ENCODE measurements at places on chromosomes 13 and 19. TPM values are rescaled to one million over a fixed set of nuclear protein-coding genes. Genes with fewer than 3 reads are reported as not detected.

- no peak for DNase-seq
These were observed 8.2 kb downstream of the SMIM24 start for GRCh38 chr19:3471954-3472655.

GRCh38 chr13:38348861-38349389 is 726 bp upstream of the UFM1 start:
- DNase-seq = peak; percentile 39

DNA sequence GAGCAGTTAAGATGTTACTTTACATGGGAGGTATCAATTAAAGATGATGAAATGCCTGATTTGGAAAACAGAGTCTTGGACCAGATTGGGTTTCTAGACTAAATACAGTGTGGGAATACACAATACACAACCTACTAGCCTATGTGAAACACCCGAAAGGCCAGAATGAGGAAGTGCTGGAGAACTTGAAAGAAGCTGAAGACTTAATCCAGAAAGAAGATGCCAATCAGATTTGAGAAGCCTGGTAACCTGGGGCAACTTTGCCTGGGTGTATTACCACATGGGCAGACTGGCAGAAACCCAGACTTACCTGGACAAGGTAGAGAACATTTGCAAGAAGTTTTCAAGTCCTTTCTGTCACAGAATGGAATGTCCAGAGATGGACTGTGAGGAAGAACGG is 43.2 kb downstream of the N4BP2L1 start:
- DNase-seq = no peak

The NDUFS7 gene
- 265 TPM for polyA plus RNA-seq

DNA sequence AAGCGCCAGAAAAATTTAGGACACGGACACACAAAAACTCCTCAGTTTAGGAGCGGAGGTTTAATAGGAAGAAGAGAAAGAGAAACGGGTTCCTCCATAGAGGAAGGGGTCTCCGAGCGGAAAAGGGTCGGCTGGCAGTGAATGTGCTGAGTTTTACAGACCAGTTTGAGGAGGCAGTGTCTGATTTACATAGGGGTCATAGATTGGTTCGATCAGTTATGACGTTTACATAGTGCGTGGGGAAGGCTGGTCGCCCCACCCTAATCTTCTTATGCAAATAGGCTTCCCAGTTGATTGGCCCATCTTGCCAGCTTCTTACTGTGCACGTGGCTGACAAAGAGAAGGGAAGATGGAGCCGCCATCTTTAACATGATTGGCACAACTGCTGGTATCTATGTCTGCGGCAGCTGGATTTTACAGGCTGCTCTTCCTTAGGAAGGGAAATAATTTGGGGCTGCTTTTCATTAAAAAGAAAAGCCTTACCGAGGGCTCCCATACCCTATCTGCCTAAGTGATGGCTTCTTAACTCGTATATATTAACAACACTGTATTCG is 1.2 kb upstream of the ZNF225 start:
- peak; percentile 56 for DNase-seq

The CNN1 gene
- 42.2 TPM for polyA plus RNA-seq

DNA sequence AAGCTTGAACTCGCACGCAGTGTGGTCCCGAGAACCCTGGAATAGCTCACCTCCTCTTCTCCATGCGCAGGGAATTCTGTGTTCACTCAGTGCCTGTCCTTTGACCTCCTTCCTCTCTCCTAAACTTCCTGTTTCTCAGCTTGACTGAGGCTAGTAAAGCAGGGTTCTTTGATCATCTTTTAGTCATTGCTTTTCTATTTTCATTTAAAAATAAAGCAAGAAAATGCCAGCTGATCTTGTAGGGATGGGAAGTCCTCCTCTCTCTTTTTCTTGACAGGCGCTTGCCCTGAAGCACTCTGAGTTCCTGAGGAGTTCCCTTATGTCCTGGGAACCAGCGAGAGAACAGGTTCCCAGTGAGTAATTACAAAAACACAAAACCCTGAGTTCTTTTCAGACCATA is 62.8 kb downstream of the ARHGEF7 start:
- DNase-seq = no peak

The ADGRE3 gene
- not detected for polyA plus RNA-seq

GRCh38 chr13:85601526-85601925 is 197.7 kb downstream of the SLITRK6 start:
- no peak for DNase-seq

DNA sequence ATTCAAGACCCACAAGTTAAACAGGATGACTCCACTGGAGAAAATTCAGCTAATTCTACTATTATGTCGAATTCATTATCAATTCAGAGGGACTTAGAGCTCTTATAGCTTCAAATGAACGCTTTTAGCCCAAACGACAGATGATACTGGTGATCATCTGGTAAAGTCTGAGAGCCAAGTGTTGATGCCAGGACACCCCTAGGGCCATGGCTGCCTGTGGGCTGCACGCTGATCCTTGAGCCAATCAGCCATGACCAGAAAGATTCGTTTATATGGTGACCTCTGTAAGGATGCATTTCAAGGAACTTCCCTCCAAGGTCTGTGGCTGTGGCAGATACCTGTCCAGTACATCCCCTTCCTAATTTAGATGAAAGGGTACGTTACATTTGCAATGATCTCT is 10.9 kb downstream of the MEDAG start:
- no peak for DNase-seq

DNA sequence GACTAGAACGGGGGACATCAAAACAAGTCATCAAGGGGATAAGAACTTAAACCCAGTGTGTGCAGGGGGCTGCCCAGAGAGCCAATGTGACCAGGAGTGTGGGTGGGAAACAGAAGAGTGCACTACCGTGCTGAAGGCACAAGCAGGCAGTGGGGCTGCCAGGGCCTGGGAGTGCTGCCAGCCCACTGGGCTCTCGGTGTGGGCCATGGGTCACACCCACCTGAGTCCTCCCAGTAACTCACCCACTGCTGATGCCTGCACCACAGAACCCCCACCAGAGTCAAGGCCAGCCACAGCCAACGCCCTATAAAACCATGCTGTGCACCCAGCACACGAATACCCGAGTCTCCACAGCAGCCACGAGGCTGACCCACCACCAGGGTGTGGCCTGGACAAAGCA is 8.5 kb downstream of the MED26 start:
- no peak for DNase-seq

The C19orf12 gene
- 27.1 TPM for polyA plus RNA-seq
